Stimulated activated CD8-positive, alpha-beta memory T cell treated with anti-CD3 and anti-CD28 coated beads, Interleukin-7, amount 100 ng/mL, for 1 hour (primary cell): ENCODE measurements at places on chromosomes 7 and 10.

GRCh38 chr10:128892005-128892404 is 575.0 kb upstream of the MGMT start:
- DNase-seq = no peak

DNA sequence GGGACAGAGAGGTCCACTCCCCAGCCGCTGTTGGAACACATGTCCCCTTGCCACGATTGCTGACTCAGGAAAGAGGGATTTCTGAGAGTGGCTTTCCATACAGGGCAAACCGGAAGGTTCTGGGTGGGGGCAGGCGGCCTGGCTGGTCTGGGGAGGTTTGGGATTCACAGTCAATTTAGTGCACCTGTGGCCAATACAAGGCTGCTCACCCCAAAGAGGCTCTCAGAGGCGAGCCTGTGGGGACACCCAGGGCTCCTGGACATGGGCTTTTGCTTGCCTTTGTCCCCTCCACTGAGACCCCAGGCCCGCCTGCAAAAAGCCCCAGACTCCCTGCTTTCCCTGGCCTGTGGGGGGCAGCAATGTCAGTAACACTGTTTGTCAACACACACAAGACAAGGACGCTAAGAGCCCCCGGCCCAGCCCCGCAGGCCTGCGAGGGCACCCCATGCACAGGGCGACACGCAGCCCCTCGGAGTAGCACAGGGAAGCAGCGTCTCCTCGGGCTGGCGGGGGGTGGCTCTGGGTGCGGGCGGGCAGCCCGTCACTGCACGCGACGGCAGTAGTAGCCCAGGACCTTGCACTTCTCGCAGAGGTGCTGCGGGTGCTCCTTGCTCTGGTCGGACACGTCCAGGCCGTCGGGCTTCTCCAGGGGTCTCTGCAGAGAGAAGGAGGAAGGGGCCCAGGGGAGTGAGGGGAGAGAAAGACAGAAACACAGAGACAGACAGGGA is 38.7 kb downstream of the PPIF start:
- no peak for DNase-seq

DNA sequence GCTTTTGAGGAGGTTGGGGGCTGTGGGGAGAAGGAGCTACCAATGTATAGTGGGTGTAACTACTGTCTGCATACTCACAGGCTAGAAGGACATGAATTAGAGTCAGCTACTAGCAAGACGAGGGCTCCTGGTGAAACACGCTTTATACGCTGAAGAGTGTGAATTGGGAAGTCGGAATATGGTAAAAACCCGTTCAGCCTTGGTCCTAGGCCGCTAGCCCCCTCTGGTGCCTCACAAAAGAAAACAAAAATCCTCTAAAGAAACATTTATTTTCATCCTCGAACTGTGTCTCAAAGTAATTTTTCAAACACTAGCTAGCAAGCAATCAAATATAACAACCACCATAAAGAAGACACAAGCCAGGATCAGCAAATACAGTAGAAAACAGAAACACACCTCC is 338.1 kb upstream of the SEMA3C start:
- DNase-seq = no peak

- no peak for DNase-seq
Measured at GRCh38 chr7:77819021-77819420, 20.4 kb downstream of the PHTF2 start.

- no peak for DNase-seq
Measured at GRCh38 chr10:61135276-61135721, 191.3 kb upstream of the RHOBTB1 start.

GRCh38 chr10:78066012-78066411 is 32.3 kb downstream of the RPS24 start:
- no peak for DNase-seq

DNA sequence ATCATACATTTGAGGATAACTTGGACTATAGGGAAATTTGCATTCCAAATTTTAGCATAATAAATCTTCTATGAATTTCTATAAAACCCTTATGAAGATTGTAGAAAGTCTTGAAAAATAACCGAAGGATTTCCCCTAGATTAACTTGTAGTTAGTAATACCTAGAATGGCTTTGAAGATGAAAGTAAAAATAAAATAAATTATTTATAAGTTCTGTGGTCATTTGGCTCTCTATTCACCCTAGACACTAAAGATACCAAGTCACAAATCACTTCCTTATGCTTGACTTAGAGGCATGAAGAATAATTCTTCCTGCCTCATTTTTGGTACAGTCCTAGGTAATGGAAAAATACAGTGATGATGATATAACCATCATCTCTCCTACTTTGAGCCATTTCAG is 79.3 kb downstream of the CSTF2T start:
- DNase-seq = no peak

DNA sequence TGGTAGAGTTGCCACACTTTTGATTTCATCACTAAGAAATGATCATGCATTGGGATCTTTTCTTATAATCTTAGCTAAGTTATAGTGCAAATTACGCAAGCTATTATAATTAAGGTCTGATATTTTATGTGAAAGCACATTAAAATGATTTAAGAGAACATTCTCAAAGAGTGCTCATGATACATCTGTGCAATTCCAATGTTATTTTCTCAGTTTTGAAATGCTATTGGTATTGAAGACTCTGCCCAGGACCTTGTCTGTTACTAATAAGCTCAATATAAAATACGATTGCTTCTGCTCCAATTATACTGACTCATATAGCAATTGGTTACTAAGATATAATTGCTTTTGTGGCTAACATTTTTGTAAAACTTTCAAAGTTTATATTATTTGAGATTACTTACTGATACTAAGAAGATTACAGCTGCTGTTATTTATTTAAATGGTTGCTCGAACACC is 180.9 kb downstream of the ADAM12 start:
- DNase-seq = no peak

- no peak for DNase-seq
Measured at GRCh38 chr7:21064698-21065648, 278.3 kb upstream of the SP8 start.

DNA sequence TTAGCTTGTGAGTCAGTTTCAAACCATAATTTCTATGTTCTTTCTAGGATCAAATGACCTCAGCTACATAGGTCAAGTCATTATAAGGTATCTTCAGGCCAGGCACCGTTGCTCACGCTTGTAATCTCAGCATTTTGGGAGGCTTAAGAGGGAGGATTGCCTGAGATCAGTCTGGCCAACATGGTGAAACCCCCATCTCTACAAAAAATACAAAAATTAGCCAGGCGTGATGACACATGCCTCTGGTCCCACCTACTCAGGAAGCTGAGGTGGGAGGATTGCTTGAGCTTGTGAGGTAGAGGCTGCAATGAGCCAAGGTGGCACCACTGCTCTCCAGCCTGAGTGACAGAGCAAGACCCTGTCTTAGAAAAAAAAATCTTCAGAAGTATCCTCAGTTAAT is 362.3 kb downstream of the GATA3 start:
- no peak for DNase-seq

- DNase-seq = no peak
Measured at GRCh38 chr10:22959950-22960349, 32.1 kb downstream of the ARMC3 start.

GRCh38 chr10:132941640-132942051 is 724 bp downstream of the CFAP46 start:
- no peak for DNase-seq

GRCh38 chr10:69327463-69328379 is 49.4 kb downstream of the HK1 start:
- no peak for DNase-seq

- DNase-seq = no peak
Measured at GRCh38 chr7:134004829-134005505, 122.2 kb upstream of the LRGUK start.

GRCh38 chr7:157507987-157508386 is 171.2 kb downstream of the DNAJB6 start:
- no peak for DNase-seq

DNA sequence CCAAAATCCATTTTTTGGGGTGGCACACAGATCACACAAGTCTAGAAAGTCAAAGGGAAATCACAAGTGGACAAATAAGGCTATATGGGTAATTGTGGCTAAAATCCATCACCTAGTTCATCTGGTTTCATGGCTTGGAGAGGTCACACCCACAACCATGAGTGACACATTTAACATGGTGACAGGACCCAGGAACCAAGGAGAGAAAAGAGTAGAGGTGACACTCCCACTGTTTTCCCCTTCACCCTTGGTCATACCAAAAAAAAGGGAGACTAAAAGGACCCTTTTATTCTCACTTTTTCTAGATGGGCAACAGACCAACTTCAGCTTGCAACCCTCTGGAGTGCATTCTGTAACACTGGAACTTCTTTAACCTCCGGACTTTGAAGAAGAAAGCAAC is 46.2 kb upstream of the ZNF107 start:
- no peak for DNase-seq

GRCh38 chr10:80168679-80169380 is 36.3 kb downstream of the PLAC9 start:
- DNase-seq = no peak

DNA sequence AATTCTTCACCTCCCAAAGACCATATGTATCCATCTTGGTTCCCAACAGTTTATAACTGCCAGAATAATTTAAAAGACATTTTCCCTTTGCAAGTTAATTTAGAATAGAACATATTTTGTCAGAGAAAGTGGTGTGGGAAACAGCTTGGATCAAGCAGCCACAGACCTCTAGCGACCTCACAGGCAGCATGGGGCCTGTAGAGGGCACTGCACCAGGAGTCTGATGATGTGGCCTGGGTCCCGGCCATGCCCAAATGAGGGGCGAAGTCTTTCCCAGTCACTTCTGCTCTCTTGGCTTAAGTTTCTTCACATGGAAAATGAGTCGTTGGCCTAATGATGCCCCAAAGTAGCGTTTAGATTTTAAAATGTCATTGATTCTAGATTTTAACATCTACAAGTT is 243.2 kb downstream of the SDK1 start:
- no peak for DNase-seq

- DNase-seq = no peak
Measured at GRCh38 chr7:151648429-151648828, 128.7 kb upstream of the RHEB start.

DNA sequence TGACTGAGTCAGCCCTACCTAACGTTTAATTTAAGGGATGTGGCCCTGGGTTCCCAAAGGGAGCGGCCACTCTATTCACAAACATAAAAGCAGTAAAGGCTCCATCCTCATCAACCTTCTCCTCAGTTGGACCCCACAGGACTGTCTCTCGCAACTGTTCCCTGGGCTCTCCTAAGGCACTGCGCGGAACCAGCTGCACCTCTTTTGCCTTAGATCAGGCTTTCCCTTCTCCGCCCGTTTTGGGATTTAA is 689 bp upstream of the GTPBP4 start:
- DNase-seq = no peak
